Small intestine (tissue), 16 donors: ENCODE measurements at places on chromosomes 2 and 18.
A peak's percentile ranks its signal among the peaks of the same experiment; 100 is the strongest.

- DNase-seq = no peak
Measured at GRCh38 chr2:135208016-135208415, 155.9 kb downstream of the RAB3GAP1 start.

- no peak for DNase-seq
Measured at GRCh38 chr2:237336131-237336530, 77.8 kb downstream of the COL6A3 start.

DNA sequence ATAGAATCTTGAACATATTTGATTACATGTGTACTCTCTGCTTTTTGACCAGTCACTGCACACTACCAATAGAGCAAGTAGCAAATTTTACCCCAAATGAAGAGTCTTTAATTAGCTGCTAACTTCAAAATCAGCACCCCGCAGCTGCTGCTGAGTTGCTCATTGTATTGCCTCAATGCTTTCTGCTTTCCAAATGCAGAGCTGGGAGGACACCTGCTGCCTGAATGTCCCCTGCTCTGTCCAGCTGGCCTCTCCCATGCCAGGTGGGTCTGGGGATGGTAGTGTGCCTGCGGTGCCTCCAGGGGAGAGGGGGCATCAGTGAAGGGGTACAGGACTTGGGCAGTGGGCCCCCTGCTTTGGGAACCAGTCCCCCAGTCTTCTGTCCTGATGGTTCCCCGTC lies 184.8 kb downstream of the PRKCE start:
- no peak for DNase-seq

GRCh38 chr2:229410264-229410663 lies 139.2 kb upstream of the PID1 start:
- DNase-seq = no peak

DNA sequence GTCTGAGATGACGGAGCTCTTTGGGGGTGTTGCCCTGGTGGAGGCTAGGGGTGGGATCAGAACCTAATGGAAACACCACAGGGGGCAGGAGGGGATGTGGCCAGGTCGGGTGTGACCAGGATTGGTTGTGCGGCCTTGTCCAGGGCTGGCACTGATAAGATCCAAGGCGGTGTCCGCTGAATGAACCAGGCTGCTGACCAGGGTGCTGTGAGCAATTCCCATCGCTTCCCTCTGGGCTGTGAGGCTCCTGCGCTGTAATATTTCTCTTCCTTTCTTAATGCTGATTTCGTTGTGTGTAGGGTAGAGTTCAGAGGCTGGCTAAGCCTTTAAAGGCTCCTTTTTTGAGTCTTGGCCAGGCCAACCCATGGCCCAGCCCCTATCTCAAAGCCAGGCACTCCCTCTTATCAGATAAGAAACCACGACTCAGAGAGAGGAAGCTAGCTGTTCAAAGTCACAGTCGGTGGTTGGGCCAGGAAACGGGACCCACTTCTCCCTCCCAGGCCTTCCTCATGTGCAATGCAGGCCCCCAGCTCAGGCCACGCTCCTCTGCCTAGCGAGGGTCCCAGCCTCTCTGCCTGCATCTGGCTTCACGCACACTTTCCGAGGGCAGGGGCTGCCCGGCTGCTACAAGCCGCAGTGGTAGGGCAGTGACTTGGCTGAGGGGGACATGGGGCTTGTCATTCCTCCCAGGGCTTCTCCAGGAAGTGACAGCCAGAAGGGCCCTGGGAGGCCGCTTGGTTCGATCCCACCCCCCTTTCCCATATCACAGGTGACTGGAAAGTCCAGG lies 26.0 kb upstream of the FOSL2 start:
- peak; percentile 96 for DNase-seq

DNA sequence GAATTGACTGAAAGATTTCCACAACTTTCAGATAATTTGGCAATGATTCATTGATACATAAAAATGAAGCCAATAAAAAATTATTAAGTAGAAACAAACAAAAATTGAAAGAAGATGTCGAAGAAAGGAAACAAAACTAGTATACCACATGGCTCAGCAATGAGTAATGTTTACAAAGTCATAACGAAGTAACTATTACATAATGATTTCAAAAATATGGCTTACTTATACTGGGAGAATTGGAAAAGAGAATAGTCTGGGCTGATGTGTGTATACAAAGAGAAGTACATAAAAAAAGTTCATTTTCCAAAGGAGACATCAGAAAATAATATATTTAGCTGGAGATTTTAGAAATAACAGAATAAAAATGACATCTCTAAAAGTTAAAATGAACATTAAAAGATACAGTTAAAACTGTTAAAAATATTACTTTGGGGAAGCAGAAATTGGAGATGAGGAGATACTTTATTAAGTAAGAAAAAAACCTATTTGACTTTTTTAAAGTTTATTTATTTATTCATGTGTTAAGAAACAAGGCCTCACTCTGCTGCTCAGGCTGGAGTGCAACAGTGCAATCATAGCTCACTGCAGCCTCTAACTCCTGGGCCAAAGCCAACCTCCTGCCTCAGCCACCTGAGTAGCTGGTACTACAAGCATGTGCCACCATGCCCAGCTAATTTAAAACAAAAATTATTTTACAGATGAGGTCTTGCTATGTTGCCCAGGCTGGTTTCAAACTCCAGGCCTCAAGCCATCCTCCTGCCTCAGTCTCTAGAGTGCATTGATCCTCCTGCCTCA lies 409.7 kb upstream of the PIK3C3 start:
- DNase-seq = no peak

GRCh38 chr2:171878481-171878993 lies 15.5 kb downstream of the SLC25A12 start:
- no peak for DNase-seq
